Naive thymus-derived CD4-positive, alpha-beta T cell (primary cell): ENCODE measurements at places on chromosomes 16 and 17. TPM values are rescaled to one million over a fixed set of nuclear protein-coding genes. Genes with fewer than 3 reads are reported as not detected.

DNA sequence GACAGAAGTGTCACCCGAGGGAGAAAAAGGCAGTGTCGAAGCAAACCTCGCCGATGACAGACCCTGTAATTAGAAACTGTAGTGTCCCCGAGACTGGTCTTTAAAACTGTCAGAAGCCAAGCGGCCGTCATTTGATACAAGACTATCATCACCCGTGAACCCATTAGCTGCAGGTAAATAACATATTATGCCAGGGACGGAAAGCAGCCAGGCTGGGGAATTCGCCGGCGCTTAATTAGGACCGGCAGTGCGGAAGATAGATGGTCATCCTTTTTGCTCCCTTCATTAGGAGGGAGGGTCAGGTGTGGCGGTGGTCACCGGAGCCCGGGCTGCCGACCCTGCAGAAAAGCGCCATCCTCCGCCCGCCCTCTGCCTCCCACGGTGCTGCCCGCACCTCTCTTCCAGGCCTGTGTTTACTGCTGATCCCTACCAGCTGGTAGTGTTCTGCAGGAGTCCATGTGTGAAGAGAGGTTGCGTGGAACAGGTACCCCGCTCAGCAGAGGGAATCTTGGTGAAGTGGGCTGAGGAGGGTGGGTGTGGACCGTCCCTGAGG is 109.4 kb upstream of the GSE1 start:
- DNase-seq: no peak

HOXB7 gene
- total RNA-seq: not detected

GRCh38 chr17:37446027-37446426 is 39.3 kb downstream of the TADA2A start:
- no peak for DNase-seq

GRCh38 chr17:46024590-46024989 is 25.5 kb downstream of the STH start:
- no peak for DNase-seq

GRCh38 chr17:31588034-31588433 is 196.6 kb downstream of the RAB11FIP4 start:
- DNase-seq: no peak

DNA sequence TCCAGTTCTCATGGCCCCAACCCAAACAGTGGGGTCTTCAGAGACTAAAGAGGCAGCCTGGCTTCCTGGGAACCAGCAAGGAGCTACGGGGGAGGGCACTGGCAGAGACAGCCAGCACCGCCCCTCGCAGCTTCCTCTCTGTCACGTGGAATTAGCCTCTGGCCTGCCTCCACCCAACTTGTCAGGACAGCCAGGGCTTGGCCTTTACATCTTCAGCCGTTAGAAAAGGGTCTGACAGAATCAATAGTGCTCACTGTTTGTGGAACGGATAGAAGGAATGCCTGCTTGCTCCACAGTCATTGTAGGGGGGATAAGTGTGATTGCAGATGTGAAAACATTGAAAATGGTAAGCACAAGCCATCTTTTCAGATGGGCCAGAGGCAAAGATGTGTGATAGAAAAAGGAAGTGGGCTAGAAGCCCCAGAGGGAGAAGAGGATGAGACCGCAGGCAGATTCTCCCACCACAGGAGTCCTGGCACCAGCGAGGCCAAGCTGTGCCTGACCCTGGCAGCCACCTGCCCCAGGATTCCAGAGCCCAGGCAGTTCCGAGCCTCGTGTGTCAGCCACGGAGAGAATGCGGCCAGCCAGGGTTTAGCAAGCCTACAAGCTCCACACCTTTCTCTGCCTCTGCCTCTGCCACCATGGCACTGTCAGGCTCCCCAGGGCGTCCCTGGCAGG is 18.6 kb downstream of the GRIN2C start:
- DNase-seq: no peak

GRCh38 chr16:20262248-20262647 is 65.1 kb downstream of the GP2 start:
- DNase-seq: no peak

EIF1 gene
- 2,222 TPM for total RNA-seq

GRCh38 chr16:5681966-5682365 is 584.4 kb upstream of the EEF2KMT start:
- DNase-seq: no peak

CD300LG gene
- total RNA-seq: not detected

DNAI2 gene
- total RNA-seq: 0.81 and 0.94 TPM in 2 replicates

GRCh38 chr16:65523283-65523944 is 401.6 kb upstream of the CDH11 start:
- no peak for DNase-seq

TEX14 gene
- total RNA-seq: 2.4 TPM

TBC1D3 gene
- total RNA-seq: not detected in 2 replicates

- no peak for DNase-seq
Observed at GRCh38 chr17:36640346-36640745, 39.0 kb downstream of the MRM1 start.

NUDT7 gene
- total RNA-seq: 3.2 TPM

GRCh38 chr17:17424552-17424951 is 52.2 kb upstream of the MED9 start:
- DNase-seq: no peak

HBQ1 gene
- total RNA-seq: not detected in 2 replicates

DNA sequence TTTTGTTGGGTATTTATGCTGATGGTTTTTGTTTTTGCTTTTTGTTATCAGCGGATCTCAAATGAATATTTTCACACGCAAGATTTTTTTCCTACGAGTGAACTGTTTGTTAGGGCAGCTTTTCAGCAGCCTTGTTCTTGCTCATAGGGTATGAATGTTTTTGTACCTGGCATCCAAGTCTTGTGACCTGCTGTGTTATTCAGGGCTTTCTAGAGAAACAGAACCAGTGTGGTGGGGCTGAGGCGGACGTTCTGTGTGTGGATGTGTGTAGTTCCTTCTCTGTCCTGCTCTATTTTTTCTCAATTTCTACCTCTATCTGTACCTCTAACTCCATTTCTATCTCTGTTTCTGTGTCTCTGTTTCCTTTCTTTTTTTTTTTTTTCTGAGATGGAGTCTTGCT is 78.3 kb downstream of the SNX29 start:
- no peak for DNase-seq

- no peak for DNase-seq
Observed at GRCh38 chr17:49776551-49777300, 11.8 kb upstream of the KAT7 start.

GRCh38 chr16:48911700-48912099 is 301.7 kb upstream of the N4BP1 start:
- no peak for DNase-seq

DNA sequence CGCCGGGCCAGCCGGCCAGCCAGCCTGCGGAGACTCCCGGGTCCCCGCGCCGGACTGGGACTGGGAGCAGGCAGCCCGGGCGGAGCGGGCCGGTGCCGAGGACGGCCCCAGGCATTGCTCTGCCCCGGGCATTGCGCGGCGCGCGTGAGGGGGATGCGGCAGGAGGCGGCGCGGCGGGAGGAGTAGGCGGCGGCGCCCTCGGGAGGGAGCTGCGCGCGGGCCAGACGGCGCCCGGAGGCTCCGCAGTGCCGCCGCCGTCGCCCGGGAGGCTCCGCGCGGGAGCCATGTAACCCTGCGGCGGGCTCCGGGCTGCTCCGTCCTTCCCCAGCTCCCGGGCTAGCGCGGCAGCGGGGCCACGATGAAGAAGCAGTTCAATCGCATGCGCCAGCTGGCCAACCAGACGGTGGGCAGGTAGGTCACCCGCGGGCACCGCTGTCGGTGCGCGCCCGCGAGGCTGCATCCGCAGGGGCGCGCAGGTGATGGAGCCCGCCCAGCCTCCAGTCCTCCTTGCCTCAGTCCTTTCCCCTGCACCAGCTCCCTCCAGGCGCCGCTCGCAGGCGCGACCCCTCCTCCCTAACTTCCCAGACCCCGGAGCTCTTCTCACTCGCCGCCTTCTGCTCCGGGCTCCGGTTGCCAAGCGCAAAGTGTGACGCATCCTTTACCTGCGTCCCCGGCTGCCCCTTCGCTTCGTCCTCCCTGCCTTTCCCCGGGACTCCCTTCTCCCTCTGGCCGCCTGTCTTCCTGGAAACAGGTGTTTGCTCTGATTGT is at the start of gene ARHGAP44:
Gene ARHGAP44 (plus strand): TSS at position 18 of the 768 bp plus-strand sequence. CDS start 341 bp downstream, at position 359.
- DNase-seq: no peak

DNA sequence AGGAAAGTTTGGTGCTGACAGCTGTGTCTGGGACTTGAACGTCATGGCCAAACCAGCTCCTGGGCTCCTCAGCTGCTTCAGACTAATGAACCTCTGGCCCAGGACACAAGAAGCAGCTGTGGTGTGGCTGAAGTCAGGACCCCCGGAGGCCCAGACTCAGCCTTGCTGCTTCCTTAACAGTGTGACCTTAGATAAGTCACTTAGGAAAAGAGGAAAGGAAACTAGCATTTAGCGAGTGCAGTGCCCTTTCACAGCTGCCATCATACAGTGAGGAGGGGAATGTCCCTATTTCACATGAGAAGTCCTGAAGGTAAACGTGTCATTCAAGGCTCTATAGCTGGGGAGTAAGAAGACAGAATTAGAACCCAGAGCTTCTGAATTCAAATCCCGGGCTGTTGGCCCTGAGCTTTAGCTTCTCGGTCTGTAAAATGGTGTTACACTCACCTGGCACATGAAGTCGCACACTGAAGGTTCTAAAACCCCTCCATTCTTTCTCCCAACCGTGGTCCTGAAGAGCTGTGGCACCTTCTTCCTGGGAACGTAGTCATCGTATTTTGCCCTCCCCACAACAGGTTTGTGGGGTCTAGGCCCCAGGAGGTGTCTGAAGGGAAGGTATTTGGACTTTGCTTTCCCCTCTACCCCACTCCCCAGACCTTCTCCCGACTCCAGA is 910 bp upstream of the RAMP2 start:
- DNase-seq: no peak

GRCh38 chr17:76104140-76104895 is 731 bp upstream of the EXOC7 start:
- no peak for DNase-seq

GRCh38 chr16:11503566-11503965 is 83.2 kb downstream of the LITAF start:
- DNase-seq: no peak

DNA sequence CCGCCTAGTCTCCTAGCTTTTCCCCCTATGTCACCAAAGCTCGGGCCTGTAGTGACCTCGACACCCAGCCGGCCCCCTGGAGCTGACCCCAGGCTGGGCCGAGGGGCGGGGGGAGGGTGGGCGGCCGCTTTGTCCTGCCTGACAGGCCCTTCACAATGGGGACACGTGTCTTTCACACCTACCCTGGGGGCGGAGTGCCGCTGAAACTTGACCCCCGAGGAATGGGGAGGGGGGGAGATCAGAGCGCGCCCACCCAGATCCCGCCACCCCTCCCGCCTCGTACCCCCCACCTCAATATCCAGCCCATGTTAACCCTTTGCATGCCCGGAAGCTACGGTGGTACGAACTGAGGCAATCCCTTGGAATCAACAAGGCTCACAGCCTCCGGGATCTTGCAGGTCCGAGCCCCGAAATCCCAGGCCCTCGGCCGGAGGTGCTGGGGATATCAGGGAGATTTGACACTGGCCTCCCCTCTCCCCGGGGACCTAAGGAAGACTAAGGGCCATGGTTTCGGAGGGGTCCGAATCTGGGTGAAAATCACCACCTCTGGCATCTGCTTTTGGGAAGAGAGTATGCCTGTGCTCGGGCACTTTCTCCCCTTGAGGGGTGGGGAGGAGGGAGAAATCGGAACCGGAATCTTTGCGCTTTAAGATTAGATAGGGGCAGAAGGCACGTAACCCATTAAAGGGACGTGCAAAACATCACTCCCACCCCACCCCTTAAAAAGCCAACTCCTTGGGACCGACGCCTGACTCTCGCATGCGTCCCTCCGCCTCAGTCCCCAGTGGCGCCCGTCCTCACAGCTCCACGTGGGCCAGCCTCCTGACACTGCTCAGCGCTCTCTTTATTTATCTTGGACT is 2.6 kb downstream of the NOG start:
- DNase-seq: peak; percentile 33

- DNase-seq: no peak
Observed at GRCh38 chr17:40099619-40100418, 570 bp downstream of the NR1D1 start.

DNA sequence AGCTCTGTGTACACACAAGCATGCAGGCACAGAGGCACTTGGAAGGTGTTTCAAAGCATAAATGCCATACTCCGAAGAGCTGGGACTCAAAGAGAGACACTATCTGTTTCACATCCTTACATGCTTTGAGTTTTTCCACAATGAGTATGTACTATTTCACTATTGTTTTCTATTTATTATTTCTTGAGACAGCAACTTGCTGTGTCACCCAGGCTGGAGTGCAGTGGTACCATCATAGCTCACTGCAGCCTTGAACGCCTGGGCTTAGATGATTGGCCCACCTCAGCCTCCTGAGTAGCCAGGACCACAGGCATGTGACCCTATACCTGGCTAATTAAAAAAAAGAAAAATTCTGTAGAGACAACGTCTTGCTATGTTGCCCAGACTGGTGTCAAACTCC is 31.6 kb downstream of the CYB5D2 start:
- no peak for DNase-seq
